Fibroblast of skin of left biceps (primary cell): ENCODE measurements at places on chromosomes 7 and 10.

DNA sequence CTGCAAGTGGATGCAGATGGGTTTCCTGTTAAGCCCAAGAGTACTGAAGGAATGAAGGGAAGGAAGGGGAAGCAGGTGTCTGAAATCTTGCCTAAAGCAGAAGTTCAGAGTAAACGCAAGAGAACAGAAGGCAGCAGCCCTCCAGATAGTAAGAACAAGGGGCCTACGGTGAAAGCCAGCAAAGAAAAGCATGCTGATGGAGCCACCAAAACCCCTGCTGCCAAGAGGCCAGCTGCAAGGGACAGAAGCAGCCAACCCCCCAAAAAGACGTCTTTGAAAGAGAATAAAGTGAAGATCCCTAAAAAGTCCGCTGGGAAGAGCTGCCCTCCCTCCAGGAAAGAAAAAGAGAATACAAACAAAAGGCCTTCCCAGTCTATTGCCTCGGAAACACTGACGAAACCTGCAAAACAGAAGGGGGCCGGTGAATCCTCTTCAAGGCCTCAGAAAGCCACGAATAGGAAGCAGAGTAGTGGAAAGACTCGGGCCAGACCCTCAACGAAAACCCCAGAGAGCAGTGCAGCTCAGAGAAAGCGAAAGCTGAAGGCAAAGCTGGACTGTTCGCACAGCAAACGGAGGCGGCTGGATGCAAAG is 152.5 kb downstream of the LCOR start:
- no peak for DNase-seq

- no peak for DNase-seq
Measured at GRCh38 chr10:78688901-78689583, 379.7 kb upstream of the ZMIZ1 start.

- DNase-seq = no peak
Measured at GRCh38 chr7:135645296-135645904, 16.9 kb upstream of the STMP1 start.

- no peak for DNase-seq
Measured at GRCh38 chr10:113550365-113550764, 2.5 kb upstream of the HABP2 start.

- DNase-seq = no peak
Measured at GRCh38 chr7:115240242-115240641, 318.3 kb downstream of the MDFIC start.

DNA sequence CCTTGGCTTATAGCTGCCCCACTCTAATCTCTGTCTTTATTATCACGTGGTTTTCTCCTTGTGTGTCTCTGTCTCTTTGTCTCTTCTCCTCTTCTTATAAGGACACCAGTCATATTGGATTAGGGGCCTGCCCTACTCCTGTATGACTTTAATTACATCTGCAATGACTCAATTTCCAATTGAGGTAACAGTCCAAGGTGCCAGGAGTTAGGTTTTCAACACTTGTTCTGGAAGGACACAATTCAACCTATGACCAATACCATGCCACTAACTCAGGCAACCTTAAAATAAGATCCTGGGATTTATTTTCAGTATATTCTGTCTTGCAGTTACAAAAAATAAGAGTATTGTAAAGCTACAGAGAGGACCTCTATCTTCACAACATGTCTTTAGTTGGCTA is 21.6 kb upstream of the MET start:
- no peak for DNase-seq

- no peak for DNase-seq
Measured at GRCh38 chr7:39919646-39920045, 30.4 kb upstream of the CDK13 start.

DNA sequence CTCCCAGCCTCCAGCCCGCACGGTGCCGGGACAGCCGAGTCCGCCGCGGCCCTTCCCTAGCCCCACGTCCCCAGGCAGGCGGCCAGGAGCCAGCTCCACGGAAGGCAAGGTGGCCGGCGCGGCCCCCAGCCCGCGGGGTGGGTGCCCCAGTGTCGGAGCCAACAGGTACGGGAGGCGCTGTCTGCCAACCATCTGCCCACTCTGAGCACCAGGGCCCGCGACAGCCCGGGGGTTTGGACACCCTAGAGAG is 75.8 kb downstream of the CALN1 start:
- no peak for DNase-seq

- peak; percentile 45 for DNase-seq
Measured at GRCh38 chr10:52485462-52485861, 171.4 kb downstream of the DKK1 start.

DNA sequence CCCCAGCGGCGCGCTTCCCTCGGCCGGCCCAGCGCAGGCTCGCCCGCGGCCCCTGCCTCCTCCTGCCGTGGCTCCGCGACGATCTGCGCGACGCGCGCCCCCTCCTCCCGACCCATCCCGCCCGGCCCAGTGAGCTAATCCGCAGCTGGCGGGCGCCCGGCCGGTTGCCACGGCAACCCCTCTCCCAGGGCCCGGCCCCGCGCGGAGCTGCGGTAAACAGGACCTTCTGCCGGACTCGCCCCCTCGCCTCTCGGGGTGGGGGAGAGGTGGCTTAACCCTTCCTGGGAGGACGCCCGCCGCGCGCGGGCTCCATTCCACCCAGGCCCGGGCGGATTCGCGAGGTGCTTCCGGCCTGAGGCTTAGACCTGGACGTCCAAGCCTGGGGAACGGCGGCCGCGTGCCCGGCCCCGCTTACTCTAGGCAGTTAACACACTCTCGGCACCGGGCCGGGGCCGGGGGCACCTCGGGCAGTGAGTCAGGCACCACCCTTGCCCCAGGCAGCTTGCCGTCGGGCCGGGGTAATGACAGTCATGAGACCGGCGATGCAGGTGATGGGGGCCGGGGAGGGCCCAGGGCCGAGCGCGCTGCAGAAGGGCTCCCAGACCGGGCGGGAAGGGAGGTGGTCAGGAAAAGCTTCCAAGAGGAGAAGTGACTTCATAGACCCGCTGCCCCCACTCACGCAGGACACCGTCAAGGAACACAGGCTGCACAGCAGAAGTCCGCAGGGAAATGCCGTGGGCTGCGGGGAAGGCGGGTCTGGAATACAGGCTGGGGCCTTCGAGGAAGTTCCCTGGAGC is at the start of gene DENND2A:
DENND2A (minus strand) TSS at position 87 of the 797 bp plus-strand sequence. CDS start 38,416 bp downstream, outside the sequence.
- no peak for DNase-seq

- DNase-seq = no peak
Measured at GRCh38 chr10:83432261-83433045, 706.9 kb upstream of the GHITM start.

DNA sequence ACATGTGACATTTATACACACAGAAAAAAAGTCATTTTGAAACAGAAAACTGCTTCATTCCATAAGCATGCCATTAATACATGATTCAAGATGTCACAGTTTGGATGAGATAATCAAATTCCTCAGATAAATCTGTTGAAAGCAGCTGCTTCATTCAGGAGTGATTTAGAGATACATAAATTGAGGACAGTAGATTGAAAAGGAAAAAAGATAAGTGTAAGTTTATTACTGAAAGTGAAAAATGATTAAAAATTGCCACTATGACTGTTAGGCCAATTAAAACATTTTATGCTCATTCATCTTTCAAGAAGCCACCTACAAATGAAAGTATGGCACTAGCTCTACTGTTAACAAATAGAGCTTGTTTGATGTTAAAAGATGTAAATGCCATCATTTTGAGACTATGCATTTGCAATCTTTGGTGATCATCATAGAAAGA is 136.9 kb upstream of the CDK6 start:
- DNase-seq = no peak

DNA sequence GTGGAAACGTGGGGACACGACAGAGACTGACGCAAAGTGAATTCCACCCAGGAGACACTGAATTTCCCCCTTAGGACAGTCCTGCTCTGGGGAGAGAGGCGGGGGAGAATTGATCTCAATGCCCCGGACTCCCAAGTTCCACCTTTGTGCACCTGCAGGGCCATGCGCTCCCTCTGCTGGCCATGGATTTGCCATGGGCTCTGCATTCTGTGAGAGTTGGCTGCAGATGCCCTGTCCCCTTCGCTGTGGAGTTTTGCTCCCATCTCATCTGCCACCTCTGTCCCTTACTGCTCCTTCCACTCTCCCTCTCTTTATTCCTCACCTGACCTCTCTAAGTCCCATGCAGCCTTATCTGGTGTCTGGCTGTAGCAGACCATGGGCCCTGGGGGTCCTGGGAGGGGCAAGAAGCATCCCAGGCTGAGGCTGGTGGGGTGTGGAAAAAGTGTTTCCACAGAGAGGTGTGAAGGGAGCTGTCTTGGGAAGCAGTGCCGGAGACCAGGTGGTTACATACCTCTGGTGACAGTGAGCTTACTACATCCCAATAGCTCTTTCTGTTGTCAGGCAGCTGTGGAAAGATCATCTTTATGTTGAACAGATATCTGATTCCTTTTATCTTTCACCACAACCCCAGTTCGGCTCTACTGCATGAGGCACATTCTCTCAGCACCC is 14.3 kb downstream of the GHRHR start:
- DNase-seq = no peak

DNA sequence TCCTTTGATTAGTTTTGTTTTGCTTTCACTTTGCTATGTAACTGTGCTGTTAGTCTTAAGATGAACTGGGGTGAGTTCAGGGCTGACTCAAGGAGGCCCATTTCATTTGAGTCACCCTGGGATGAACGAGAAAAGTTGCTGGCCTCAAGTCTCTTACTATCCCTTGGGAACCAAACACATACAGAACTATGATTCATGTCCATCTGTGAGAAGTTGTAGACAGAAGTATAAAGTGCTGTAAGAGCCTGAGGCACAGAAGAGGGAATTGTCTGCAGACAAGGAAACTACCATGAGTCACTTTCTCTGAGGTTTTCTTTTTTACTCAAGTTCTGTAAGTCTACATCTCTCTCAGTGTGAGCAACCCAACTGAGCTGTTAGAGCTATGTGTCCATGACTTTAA is 179.8 kb upstream of the CSTF2T start:
- DNase-seq = peak; percentile 98

- DNase-seq = no peak
Measured at GRCh38 chr10:5613481-5614154, 52.8 kb downstream of the ASB13 start.

- DNase-seq = no peak
Measured at GRCh38 chr7:126557271-126557670, 695.5 kb downstream of the GRM8 start.

DNA sequence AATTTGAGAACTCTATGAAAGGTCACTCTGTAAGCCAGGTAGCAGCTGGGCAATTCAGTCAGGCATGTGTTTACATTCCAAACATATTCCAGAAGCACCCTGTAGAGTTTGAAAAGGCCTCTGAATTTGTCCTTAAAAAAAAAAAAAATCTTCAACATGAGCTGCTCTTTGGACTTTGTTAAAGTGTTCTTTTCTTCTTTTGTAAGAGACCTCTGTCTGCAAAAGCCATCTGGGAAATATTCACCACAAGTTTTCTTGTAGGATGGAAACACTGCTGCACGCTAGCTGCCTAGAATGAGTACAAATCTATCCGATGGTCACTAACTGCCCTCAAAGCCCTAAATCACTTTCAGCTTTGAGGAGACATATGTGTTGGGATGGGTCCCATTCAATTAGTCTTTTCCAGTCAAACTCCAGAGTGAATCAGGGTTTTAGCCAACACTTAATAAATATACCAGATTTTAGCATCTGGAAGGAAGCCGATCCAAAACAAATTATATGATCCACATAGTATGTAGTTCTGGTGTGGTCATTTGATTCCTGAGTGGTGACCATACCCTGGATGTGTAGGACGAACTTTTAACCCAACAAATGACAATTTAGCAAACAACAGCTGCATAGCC is 85.9 kb downstream of the CD36 start:
- DNase-seq = peak; percentile 80

- no peak for DNase-seq
Measured at GRCh38 chr7:10343108-10343507, 630.6 kb upstream of the PHF14 start.

DNA sequence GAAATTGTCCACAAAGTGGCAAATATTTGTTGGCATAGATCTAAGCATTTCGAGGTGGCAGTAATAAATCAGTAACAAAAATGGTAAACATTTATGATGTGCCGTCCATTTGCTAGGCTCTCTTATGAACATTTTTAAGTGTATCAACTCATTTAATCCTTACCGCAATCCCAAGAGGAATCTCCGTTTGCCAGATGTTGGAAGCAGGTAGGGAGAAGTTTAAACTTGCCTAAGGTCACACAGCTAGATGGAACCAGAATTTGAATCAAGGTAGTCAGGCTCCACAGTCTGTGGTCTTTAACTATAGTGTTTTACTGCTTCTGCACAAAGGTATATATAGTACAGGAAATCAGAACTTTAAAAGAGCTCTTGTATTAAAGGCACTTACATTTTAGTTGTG is 2.6 kb downstream of the MKLN1 start:
- DNase-seq = no peak

- no peak for DNase-seq
Measured at GRCh38 chr7:19470031-19470430, 238.8 kb downstream of the POLR1F start.

- no peak for DNase-seq
Measured at GRCh38 chr7:43905209-43905946, 1.0 kb downstream of the URGCP start.

GRCh38 chr7:7672545-7673239 is 32.1 kb downstream of the UMAD1 start:
- no peak for DNase-seq

GRCh38 chr7:29063236-29063635 is 83.1 kb downstream of the CPVL start:
- DNase-seq = no peak

DNA sequence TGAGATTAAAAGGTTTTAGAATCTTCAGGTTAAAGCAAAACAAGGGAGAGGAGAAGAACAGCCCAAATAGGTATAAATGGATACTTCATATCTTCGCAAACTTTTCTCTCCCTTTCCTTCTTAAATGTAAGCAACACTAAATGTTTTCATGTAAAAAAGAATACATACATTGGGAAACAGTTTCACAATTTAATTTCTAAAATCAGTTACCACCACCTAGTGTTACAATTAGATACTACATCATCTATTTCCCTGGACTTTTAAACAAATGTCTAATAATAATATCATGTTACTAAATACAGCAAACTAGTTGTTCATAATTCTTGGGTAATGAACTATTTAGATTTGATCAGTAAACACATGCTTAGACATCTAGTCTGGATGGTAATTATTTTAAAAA is 35.8 kb downstream of the MINDY3 start:
- no peak for DNase-seq

GRCh38 chr7:96614154-96614867 is 95.3 kb downstream of the SEM1 start:
- no peak for DNase-seq

GRCh38 chr10:83310688-83311087 is 828.6 kb upstream of the GHITM start:
- DNase-seq = no peak

DNA sequence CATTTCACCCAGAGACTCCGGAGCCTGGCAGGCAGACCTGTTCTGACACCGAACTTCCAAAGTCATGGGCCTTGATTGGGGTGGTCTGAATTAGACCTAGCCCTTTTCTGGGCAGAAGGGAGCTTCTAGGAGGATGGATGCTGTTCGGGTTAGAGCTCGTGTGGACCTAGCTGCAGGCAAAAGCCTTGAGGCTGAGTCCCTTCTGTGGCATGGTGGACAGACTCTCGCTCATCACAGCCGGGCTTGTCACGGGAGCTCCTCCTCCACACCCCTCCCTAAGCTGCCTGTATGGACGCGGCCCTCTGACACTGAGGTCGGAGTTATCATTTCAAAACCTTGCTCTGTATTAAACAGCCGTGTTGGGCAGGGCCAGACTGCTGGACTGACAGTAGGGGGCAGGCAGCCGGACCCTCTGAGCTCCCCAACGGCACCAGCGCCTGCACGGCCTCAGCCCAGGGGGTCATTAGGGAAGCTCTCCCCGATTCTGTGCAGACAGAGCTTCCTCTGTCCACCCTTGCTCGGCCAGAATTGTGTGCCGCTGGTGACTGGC is 2.2 kb downstream of the IRF5 start:
- DNase-seq = no peak
